Kasumi-1 (cell line): ENCODE measurements at places on chromosomes 2 and 18.

GRCh38 chr2:59770651-59771050 is 782.8 kb downstream of the BCL11A start:
- no peak for DNase-seq

GRCh38 chr18:40469316-40469715 is 1485.7 kb upstream of the PIK3C3 start:
- no peak for DNase-seq

DNA sequence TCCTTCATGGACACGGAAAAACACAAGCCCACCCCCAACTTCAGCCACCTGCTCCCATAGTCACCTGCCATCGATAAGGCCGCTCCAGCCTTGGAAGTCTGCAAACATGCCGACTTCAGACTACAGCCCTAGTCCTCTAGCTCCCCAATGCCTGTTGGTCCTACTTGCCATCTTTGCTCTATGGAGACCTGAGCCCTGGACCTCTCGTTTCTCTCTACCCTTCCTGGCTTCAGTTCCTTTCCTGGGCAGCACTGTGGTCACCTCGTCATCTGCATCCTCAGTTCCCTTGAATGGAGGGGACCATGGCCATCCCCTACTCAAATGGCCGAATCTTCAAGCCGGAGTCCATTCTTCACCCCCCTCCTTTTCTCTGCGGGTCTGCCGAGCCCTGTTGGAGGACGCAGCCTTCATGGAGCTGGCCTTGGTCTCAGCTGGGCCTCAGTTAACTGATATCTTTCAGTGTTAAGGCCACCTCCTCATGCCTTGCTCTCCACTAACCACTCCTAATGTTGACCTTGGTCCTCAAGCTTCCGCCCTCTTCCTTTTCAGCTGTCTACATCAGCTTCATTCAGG is 47.7 kb upstream of the GBX2 start:
- DNase-seq = no peak

- DNase-seq = no peak
Observed at GRCh38 chr18:74869904-74870863, 272.5 kb downstream of the ZNF407 start.

DNA sequence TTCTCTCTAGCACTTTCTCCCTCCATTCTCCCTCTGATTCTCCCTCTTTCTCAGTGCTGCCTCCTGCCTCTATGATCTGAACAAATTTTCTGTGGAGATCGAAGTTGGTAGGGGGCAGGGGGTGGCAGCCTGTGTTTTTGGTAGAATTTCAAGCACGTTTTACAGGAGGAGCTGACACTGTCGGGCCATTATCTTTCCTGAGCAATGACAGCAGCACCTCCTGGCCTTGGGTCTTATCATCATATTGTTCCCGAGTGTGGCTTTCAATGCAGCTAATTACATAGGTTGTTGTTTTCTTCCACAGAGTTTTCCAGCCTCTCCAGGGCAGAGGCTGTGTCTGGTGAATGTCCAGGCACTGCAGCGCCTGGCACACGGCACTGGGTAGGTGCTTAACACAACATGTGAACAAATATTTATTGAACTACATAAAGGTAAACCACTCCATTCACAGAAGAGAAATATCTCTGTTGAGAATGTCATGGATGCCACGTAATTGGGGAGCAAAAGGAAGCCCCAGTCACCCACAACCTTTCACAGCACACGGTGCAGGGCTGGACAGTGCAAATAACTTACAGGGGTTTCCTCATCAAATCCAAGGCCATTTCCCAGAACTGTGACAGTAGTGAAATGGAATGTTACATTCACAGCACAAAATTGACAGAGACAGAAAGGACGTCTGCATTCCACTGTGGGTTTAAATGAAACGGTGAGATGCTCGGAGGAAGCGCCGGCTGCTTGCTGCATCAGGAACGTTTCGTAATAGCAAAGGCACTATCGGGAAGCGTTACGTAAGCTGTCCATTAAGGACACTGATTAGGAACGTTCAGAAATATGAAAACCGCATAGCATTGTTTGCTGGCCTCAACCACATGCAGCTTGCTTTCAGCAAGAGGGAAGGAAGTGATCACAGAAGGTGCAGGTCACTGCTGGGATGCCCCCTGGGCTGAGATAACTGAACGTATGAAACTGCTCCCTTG is 6.5 kb upstream of the KCNG2 start:
- peak; percentile 95 for DNase-seq

DNA sequence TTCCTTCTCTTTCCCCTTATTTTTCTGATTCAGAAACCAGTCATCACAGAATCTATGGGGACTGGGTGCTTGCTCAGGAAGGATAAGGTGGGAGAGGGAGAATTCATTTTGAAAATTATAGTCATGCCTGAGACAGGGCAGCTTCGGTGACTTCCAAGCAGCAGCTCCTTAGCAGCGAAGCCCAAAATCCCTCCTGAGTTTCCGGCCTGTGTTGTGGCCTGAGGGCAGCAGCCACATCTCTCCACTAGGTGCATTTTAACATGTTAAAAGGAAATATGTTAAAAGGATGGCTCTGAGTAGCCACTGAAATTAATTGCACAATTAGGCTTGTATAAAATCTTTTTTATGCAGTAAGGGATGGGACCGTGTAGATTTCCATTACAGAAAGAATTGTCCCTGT is 207.0 kb upstream of the RAB12 start:
- DNase-seq = no peak

- no peak for DNase-seq
Observed at GRCh38 chr2:237927135-237927534, 39.7 kb upstream of the UBE2F start.

GRCh38 chr2:12167525-12168317 is 421.3 kb downstream of the LPIN1 start:
- no peak for DNase-seq

DNA sequence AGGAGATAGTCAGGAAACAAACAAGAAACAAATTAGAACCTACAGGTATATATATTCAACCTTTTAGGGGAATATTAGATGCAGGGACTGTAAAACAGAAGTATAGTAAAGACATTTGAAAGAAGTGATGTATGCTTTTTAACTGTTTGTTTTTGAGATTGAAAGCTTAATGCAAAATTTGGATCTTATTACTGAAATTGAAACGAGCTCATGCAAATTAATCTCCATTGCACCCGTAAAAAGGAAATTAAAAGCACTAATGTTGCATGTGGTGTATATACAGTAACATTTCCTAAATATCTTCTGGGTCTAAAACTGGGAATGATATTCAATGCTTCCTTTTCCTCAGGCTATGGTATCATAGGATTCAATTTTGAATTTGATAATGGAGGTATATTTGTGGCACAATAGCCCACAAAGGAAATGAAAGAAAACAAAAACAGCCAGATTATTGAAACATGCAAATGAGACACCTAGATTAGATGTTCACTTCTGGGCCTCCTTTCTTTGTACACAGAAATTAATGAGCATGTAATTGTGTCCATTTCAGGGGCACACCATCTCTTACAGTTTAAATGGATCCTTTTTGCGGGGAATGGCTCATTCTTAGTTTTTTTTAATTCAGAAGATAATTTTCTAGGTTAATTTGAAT is 1.6 kb upstream of the ELOA2 start:
- no peak for DNase-seq

DNA sequence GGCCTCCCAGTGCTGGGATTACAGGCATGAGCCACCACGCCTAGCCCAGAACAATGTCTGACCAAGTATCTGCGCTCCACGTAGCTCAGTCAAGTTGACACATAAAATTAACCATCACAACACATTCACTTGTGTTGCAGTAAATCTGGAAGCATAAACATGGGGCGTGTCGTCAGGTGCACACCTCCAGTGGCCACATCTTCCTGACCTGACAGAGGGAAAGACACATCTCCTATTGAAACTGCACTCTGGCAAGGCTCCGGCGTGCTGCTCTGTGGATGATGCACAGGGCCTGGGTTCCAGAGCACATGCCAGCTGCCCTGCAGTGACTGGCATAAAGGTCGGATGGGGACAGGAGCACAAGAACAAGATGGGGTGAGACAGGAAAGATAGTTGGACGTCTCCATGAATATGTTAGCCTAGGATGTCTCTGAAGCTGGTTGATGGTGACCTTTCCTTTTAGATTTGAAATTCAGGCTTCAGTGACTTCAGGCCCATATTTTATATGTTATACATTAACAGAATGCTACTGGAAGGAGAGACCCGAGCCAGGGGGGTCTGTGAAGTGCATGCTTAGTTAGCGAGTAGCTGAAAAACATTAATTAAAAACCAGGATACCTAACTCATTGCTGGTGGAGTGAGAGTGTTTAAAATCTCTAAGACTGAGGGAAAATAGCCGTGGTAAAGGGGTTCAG is 10.9 kb downstream of the IMPA2 start:
- DNase-seq = no peak

GRCh38 chr2:39481611-39482010 is 44.5 kb upstream of the MAP4K3 start:
- no peak for DNase-seq

GRCh38 chr18:9474983-9475642 is at the start of gene RALBP1:
RALBP1 (plus strand) TSS chr18:9475513; CDS start chr18:9513046, 37,533 bp downstream.
- peak; percentile 98 for DNase-seq

- no peak for DNase-seq
Observed at GRCh38 chr18:28725876-28726275, 548.9 kb upstream of the CDH2 start.

GRCh38 chr18:22710673-22711191 is 222.4 kb upstream of the RBBP8 start:
- DNase-seq = no peak

- peak; percentile 34 for DNase-seq
Observed at GRCh38 chr18:35775887-35776286, 194.3 kb downstream of the GALNT1 start.

GRCh38 chr2:31297751-31298150 is 63.8 kb downstream of the EHD3 start:
- peak; percentile 15 for DNase-seq

DNA sequence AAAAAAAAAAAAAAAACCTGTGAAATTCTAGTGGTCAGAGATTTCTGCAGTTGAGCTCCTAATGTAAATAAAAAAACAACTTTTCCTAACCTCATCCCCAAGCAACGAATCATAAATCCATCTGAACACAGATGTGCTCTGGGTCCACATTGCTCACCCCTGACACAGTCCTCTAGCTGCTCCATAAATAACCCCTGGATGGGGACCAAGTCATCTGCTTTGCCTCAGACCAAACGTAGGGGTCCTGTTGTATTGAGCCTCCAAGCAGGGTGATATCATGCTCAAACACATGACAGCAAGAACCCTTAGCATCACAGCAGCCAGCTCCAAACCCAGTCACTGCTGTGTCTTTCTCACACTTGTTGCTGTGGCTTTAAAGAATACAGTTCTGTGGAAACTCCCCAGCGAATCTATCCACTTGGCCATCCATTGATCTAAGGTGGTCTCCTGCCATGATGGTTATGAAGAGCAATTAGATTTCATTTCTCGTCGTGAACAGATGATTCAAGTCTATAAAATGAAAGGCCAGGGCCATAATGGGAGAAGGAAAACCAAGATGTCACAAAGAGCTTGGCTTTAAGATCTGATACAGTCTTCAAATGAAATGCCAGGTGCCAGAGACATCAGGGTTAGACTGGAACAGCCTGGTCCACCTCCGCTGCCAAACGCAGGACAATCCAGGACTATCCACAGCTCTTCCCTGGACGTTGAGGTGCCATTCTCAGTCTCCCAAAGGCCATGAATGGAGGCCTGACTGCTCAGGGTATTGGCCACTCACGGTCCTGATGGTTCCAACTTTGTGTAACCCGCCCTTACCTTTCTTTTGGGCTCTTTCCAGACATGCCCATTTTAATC is 39.0 kb downstream of the TBC1D8 start:
- DNase-seq = no peak

DNA sequence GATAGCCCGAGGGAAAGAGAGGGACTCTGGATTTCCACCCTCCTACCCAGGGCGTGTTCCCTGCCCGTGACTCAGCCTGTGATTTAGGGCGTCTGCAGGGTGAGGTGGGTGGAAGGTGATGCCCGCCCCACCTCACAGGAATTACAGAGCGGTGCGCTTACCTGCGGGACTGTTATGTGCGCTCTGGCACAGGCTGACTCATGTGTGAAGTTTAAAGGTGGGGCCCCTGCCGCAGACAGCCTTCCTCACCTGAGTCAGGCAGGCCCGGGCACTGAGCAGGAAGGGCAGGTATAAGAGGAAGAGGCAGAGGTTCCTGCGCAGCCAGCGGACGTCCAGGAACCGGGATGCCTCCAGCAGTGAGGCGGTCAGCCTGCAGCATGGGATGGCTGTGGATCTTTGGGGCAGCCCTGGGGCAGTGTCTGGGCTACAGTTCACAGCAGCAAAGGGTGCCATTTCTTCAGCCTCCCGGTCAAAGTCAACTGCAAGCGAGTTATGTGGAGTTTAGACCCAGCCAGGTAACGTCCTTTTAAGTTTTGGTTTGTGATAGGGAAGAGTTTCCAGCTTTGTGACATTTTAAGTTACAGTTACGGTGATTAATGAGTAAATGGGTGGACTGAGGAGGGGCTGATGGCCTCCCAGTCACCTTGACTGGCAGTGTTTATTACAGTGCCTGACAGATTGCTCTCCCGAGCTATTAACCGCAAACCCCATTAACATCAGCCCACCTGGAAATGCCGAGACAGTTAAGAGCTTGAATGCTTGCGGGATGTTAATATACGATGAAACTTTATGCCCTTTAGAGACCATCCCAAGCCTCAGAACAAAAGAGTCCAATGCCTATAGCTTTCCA is 141.6 kb upstream of the TTC39C start:
- DNase-seq = no peak

DNA sequence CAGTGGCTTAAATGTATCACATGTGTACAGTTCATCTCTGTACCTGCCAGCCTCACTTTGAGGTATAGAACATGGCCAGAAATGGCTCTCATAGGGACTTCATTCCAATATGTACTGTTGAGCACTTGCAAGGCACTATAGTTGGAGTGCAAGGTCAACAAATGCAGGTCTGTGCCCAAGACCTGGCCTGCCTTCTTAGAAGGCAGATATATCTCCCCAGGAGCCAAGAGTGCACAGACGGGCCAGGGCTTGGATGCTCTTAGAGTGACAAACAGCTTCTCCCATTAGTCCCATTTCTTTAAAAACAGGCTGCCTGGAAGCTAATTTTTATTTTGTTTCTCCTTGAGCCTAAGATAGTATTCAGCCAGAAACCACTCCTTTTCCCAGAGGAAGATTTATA is 7.3 kb downstream of the TEX261 start:
- no peak for DNase-seq
